NCI-H345 (cell line): ENCODE measurements at places on chromosomes 16 and 17.

GRCh38 chr16:14106457-14106856, 35.3 kb downstream of the MRTFB start:
- DNase-seq = no peak

DNA sequence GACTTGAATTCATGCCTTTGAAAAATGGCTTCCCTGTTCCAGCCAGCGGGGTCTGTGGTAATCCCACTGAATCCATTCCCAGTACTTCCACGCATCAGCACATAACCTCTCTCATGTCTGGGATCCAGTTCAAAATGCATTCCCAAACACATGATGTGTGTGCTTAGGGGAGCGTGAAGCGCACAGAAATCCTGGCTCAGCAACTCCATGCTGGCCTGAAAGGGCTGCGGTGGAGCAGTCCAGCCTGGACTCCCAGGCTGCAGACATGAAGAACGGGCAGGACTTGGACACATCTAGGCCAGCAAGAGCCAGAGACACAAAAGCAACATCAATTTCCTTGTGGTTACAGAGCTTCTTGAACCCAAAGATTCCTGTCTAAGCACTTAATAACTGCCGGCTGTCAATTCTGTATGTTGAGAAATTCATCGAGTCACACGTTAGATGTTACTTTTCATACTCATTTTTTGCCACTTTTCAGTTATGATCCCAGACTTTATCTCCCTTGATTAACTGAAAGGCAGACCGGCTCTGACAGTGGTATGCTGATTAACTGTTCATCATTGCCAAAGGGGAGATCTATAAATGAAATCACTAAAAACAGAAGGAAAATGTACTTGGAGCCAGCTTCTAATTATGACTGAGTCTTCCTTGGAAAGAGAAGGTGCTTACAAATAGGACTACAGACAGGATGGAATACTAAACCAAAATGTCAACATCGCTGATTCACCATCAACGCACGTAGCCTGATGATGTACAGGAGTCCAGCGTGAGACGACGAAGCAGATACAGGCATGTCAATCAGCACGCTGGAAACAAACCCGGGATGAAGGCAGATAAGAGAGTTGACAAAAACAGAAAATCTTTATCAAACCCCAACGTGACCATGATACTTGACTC, 23.0 kb downstream of the NSMCE1 start:
- no peak for DNase-seq

DNA sequence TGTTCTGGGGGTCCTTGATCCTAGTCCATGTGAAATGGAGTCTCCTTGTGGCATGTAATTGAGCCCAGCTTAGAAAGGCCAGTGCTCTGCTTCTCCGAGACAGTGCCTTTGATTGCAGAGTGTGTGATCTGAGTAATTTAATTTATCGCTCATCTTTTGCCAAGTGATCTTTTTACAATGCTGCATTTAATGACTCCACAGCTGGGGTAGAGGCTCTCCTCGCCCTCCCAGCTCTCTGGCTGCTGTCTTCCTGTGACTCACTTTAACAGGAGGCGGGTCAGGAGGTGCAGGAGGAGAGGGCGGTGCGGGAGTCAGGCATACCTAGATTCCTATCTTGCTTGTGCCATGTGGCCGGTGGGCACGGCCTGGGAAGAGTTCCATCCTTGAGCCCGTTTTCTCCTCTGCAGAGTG, 113.4 kb upstream of the FOXF1 start:
- no peak for DNase-seq

DNA sequence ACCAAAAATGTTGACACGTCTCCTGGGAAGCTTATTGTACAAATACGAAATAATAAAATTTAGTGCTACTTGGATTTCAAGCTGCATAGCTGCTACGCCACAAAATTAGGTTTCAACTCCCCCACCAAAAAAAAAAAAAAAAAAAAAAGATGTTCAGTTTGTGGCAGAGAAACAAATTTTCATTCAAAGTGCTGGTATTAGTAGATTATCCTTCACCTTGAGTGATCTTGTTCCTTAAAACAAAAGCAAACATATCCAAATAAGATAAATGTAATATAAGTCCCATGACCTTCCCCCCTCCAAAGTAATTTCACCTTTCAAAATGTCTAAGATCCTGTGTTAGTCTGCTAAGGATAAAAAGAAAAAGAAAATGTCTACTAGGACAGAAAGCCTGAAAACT, 2.2 kb downstream of the TOB1 start:
- DNase-seq = no peak

GRCh38 chr16:71464231-71464630, 2.2 kb upstream of the ZNF23 start:
- no peak for DNase-seq

DNA sequence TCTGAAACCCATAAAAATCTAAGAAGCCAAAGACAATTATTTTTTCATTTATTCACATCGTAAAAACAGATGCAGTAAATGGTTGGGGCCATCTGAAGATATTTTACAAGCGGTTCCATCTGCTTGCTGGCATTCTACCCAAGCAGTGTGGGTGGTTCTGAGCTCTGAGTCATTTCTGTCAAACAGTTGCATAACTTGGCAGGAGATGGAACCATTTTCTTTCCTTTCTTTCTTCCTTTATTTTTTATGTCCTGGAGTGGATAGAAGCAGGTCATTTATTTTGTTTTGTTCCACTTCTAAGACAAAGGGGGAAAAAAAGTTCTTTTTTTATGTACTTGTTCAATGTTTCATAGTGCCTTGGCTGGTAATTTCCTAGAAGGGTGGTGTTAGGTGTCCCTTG, 1151.9 kb upstream of the GOT2 start:
- no peak for DNase-seq

GRCh38 chr17:32912218-32912897, 15.6 kb upstream of the TMEM98 start:
- DNase-seq = no peak

- DNase-seq = no peak
Observed at GRCh38 chr17:64147110-64148016, 17.4 kb upstream of the ERN1 start.
